ENCODE measurements at places on chromosomes 4 and X. TPM values are rescaled to one million over a fixed set of nuclear protein-coding genes. Genes with fewer than 3 reads are reported as not detected.

TASL gene
- total RNA-seq = not detected

SLC10A4 gene
- total RNA-seq = not detected

MAGEB3 gene
- not detected for total RNA-seq

BMPR1B gene
- 0.70 TPM for total RNA-seq

IKBKG gene
- total RNA-seq = 12.3 TPM

RWDD4 gene
- 31.5 TPM for total RNA-seq
